ENCODE measurements at places on chromosomes 5 and 9.

DNA sequence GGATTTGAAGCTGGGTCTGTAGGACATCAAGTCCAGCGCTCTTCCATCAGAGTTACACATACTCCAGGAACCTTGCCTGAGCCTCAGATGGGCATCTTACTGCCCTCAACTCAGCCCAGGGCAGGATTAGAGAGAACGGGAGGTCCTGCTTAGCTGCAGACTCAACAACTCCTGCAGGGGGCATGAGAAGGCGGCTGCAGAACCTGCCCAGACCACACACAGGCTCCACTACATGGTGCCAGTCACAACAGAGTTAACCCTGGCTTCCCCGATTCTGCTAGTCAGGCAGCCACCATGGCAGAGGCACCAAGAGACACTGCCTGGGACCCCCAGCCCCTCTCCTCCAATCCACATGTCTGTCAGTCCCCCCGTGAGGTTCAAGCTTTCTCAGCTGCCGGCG lies 23.9 kb upstream of the CPLX2 start:
- no peaks in the 10 kb centered on the region for H3K36me3 ChIP-seq
- peak; percentile 19 for DNase-seq

- no peak overlapping the region for H3K4me3 ChIP-seq
- no peak for DNase-seq
- H3K27ac ChIP-seq: no peak overlapping the region
- no peaks in the 10 kb centered on the region for H3K36me3 ChIP-seq
- peaks cover 3% of the 10 kb centered on the region for H3K4me1 ChIP-seq
Measured at GRCh38 chr5:34439601-34440000, 216.5 kb upstream of the RAI14 start.

DNA sequence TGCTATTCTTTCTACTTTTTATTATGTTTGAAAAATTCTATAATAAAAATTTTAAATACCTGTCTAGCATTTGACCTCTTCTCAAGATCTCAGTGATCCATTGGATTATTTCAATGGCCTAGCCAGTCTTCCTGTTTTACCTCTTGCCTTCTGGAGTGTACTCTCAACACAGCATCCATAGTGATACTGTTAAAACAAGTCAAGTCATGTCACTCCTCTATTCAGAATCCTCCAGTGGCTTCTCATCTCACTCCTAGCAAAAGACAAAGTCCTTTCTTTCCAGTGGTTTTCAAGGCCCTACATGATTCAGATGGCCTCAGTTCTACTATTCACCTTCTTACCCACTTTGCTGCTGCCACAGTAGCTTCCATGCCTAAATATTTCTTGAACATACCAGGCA lies 1.8 kb downstream of the MARVELD2 start:
- no peaks in the 10 kb centered on the region for H3K4me1 ChIP-seq
- H3K4me3 ChIP-seq: no peak overlapping the region
- no peaks in the 10 kb centered on the region for H3K27me3 ChIP-seq
- no peak for DNase-seq

- no peak overlapping the region for H3K4me3 ChIP-seq
- DNase-seq: no peak
- H3K36me3 ChIP-seq: no peaks in the 10 kb centered on the region
Measured at GRCh38 chr9:113851873-113852272, 24.2 kb upstream of the ZNF618 start.

DNA sequence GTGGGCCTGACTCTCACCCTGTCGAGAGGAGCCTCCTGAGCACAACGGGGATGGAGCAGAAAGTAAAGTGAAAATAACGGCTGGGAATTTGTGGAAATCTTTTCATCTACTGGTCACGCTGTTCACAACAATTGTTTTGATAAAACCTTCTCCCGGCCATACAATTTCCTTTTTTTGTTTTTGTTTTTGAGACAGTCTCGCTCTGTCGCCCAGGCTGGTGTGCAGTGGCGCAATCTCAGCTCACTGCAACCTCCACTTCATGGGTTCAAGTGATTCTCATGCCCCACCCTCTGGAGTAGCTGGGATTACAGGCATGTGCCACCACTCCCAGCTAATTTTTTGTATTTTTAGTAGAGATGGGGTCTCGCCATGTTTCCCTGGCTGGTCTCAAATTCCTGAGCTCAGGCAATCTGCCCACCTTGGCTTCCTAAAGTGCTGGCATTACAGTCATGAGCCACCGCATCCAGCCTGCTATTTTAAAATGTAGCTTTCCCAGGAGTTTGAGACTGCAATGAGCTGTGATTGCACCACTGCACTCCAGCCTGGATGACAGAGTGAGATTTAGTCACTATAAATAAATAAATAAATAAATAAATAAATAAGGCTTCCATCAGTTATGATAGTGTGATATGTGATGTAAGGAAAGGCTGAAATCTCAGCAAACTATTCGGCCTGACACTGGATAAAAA lies 73.5 kb upstream of the PTGER4 start:
- H3K27me3 ChIP-seq: no peaks in the 10 kb centered on the region
- no peak overlapping the region for H3K27ac ChIP-seq
- H3K4me3 ChIP-seq: no peak overlapping the region

- no peaks in the 10 kb centered on the region for H3K4me1 ChIP-seq
- no peaks in the 10 kb centered on the region for H3K27me3 ChIP-seq
- no peak overlapping the region for H3K4me3 ChIP-seq
- no peak overlapping the region for H3K27ac ChIP-seq
- peaks cover 43% of the 10 kb centered on the region for H3K36me3 ChIP-seq
Measured at GRCh38 chr9:137836831-137837241, 40.7 kb upstream of the CACNA1B start.

DNA sequence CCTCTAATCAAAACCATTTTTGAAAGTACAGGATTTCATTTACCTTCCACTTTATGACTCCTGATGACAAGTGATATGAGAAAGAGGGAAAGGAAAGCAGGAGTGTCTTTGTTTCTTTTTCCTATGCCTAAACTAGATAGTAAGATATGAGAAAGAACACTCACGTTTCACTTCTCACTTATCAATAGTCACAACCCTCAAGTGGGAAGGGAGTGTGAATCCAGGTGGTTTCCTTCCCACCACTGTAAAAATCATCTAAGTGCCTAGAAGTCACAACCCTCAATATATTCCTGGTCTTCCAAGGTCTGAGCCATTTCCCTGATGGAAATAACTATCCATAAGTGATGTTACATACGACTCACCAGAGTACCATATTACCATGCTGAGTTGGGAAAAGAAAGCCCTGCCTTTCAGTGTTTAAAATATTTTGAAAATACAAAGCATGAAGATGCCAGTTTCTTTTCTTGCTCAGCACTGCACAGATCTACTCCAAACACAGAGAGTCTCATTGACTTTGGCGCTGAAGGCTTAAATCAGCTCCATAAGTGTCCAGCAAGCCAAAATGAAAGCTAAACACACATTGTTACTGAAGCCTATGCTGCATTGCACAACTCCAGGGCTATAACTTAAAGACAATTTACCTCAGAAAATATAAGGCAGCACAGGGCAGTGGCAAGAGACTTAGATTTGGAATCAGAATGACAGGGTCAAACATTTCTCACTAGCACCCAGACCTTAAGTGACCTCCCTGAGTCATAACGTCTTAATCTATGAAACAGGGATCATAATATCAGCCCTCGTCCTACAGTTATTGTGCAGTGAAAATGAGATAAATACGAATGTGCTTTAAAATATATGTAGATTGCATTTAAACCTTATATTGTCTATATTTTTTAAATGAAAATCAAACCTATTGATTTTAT lies 301.2 kb downstream of the KIAA0825 start:
- no peaks in the 10 kb centered on the region for H3K27me3 ChIP-seq
- H3K4me1 ChIP-seq: peaks cover 4% of the 10 kb centered on the region
- peak; percentile 14 for DNase-seq
- no peaks in the 10 kb centered on the region for H3K36me3 ChIP-seq
- no peak overlapping the region for H3K27ac ChIP-seq

DNA sequence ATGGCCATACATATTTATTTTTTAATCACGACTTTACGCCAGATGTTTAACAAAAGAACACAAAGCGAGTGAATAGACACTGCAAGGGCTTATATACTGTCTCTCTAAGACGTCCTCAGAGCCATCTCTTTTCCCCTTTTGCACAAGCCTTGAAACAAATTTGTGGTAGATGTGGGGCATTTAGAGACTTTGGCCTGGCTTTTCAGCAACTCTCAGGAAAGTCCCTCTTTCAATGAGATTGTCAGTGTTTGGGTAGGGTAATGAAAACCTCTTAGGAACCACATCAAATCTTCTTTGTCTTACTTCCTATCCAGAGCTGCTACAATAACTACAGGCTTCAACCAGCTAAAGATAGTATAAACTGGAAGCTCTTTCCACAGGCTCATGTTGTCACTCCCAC lies 380.0 kb downstream of the ANXA1 start:
- H3K4me1 ChIP-seq: no peaks in the 10 kb centered on the region
- no peaks in the 10 kb centered on the region for H3K27me3 ChIP-seq
- no peak overlapping the region for H3K27ac ChIP-seq

DNA sequence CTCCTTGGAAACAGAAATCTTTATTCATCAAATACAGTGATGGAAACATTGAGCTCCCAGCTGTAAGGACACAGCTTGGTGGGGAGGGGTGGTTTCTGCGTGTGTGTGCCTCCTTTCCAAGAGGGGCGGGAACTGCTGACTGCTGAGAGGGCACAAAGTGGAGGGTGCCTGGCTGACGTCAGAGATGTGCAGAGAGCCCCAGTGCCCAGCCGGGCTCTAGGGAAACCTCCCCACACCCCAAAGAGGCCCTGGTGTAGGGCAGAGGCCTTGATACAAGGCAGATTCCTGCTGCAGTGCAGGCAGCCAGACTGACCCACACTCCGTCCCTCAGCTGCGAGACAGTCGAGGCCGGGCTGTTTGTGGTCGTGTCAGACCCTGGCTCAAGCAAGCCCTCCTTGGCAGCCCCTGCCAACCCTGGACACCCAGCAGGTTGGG lies 191.0 kb downstream of the CACNA1B start:
- H3K36me3 ChIP-seq: no peaks in the 10 kb centered on the region
- H3K4me3 ChIP-seq: no peak overlapping the region
- no peak overlapping the region for H3K27ac ChIP-seq

DNA sequence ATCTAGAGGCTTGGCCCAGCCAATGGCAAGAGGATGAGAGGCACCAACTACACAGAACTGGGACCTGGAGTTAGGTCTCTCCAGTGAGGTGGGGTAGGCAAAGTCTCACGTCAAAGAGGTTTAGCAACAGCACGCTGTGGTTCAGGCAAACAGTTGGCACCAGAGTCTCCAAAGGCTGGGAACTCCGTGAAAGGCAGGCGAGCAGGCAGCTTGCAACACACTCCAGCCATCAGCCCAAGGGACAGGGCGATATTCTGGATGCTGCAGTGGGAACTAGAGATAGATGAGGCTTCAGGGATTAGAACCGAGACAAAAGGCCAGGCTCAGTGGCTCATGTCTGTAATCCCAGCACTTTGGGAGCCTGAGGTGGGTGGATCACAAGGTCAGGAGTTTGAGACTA lies 129.1 kb downstream of the PDZD2 start:
- H3K4me1 ChIP-seq: no peaks in the 10 kb centered on the region
- peaks cover 13% of the 10 kb centered on the region for H3K27me3 ChIP-seq
- no peak for DNase-seq
- no peak overlapping the region for H3K4me3 ChIP-seq
- H3K36me3 ChIP-seq: no peaks in the 10 kb centered on the region

DNA sequence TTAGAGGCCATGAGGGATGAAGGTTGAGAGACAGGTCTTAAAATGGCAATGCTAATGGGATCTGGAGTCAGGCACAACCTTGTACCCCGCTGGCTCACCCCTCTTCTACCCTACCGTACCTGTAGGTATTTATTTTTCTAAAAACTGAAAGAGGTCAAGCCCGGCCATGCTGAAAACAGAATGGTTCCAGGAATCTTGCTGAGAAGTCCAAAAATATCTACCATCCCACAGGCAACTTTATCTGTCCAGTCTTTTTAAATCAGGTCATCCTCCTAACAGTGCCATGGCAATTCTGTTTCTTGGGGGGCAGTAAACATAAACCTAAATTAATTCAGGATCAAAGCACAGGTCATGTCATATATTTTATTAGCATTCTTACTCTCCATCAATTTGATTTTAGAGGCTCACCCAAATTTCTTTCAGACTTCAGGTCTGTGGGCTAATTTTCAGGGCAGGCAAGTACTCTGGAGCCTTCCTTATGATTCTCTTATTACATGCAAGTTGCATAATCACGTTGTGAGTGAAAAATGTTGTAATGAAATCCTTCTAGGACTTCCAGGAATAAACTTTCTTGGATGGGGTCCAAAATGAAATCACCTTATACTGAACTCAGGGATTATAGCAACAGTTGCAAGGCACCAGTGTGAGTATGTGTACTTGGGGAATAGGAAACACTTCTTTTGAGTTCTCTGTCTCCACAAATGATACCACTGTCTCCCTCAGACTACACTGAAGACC lies 102.7 kb upstream of the NREP start:
- H3K36me3 ChIP-seq: no peaks in the 10 kb centered on the region
- no peak overlapping the region for H3K27ac ChIP-seq
- H3K27me3 ChIP-seq: no peaks in the 10 kb centered on the region
- peak; percentile 91 for DNase-seq
- peaks cover 8% of the 10 kb centered on the region for H3K4me1 ChIP-seq

DNA sequence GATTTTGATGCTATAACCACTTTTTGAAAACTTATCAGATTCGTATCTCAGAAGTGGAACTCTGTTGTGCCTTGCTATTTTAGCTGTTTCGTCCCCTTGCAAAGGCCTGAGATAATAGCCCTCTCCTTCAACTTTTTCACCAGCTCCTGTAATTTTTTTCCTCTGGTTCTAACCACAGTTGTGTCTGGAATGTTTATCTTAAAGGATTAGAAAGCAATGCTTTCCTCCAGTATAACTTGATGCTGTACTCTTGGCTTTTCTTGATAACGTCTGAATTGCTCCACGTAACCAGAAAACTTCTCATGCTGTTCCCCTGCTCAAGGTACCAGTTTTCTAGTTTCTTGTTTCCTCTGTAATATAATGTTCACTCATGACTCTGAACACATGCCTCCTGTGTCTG lies 209.4 kb downstream of the DTWD2 start:
- no peaks in the 10 kb centered on the region for H3K36me3 ChIP-seq
- no peak for DNase-seq
- H3K4me3 ChIP-seq: no peak overlapping the region
- no peaks in the 10 kb centered on the region for H3K27me3 ChIP-seq
- no peak overlapping the region for H3K27ac ChIP-seq

GRCh38 chr5:175444060-175444904 lies at the start of gene DRD1:
DRD1 (minus strand) TSS chr5:175444182; CDS start chr5:175443099, 1,083 bp downstream.
- no peaks in the 10 kb centered on the region for H3K4me1 ChIP-seq
- peak within 1 kb of the TSS; percentile 8 for H3K4me3 ChIP-seq
- peaks cover 13% of the 10 kb centered on the region for H3K27me3 ChIP-seq
- H3K27ac ChIP-seq: no peak within 1 kb of the TSS
- DNase-seq: peak; percentile 21

GRCh38 chr9:96299823-96300222 lies 2.2 kb downstream of the HSD17B3 start:
- H3K4me3 ChIP-seq: no peak overlapping the region
- H3K4me1 ChIP-seq: peaks cover 2% of the 10 kb centered on the region
- no peaks in the 10 kb centered on the region for H3K27me3 ChIP-seq
- no peaks in the 10 kb centered on the region for H3K36me3 ChIP-seq
- peak; percentile 75 for DNase-seq
- H3K27ac ChIP-seq: no peak overlapping the region

Measured in IMR-90 (cell line).